T-helper 17 cell (primary cell): ENCODE measurements at places on chromosomes 13 and 19.

- DNase-seq: no peak
Observed at GRCh38 chr19:12156223-12157058, at the start of gene ZNF625. ZNF625 (minus strand) TSS chr19:12156734; CDS start chr19:12156558, 176 bp downstream.

- no peak for DNase-seq
Observed at GRCh38 chr19:44948763-44949374, 3.0 kb downstream of the APOC2 start.

- DNase-seq: no peak
Observed at GRCh38 chr19:18895824-18896341, at the start of gene CERS1. CERS1 (minus strand) TSS chr19:18896158; CDS start chr19:18896072, 86 bp downstream.

- DNase-seq: no peak
Observed at GRCh38 chr13:48976576-48977285, 1.0 kb downstream of the FNDC3A start.

- DNase-seq: peak; percentile 64
Observed at GRCh38 chr19:8396563-8397203, 6.5 kb downstream of the RAB11B start.

DNA sequence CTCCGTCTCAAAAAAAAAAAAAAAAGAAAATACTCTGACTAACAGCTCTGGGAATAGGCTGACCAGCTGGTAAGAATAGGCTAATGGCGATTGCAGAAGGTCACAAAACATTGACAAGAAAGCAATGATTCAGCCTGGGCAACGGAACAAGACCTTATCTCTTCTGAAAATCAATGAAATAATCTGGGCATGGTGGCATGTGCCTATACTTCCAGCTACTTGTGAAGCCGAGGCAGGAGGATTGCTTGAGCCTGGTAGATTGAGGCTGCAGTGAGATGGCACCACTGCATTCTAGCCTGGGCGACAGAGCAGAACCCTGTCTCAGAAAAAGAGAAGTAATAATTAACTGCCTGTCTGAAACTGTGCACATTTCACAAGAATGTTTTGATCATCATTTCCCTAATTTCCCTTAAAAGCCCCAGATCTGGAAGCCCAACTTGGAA is 18.8 kb upstream of the MTRF1 start:
- no peak for DNase-seq

DNA sequence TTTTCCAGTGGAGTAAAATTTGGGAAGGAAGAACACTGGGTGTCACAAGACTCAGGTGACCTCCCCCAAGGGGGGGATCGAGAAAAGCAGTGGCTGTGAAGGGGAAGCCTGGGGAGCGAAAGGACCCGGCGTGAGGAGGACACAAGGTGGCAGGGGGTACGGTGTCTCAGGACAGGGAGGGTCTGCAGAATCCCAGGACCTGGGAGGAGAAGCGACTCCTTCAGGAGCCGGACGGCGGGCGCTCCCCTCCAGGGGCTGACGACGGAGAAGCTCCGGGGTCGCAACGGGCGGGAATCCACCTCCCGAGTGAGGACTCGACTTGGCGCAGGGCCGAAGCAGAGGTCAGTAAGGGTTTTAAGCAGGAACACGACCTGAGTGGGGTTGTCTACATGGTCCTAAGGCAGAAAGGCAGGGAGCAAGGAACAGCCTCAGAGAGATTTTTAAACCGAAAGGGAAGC is 529 bp downstream of the ZNF836 start:
- no peak for DNase-seq

DNA sequence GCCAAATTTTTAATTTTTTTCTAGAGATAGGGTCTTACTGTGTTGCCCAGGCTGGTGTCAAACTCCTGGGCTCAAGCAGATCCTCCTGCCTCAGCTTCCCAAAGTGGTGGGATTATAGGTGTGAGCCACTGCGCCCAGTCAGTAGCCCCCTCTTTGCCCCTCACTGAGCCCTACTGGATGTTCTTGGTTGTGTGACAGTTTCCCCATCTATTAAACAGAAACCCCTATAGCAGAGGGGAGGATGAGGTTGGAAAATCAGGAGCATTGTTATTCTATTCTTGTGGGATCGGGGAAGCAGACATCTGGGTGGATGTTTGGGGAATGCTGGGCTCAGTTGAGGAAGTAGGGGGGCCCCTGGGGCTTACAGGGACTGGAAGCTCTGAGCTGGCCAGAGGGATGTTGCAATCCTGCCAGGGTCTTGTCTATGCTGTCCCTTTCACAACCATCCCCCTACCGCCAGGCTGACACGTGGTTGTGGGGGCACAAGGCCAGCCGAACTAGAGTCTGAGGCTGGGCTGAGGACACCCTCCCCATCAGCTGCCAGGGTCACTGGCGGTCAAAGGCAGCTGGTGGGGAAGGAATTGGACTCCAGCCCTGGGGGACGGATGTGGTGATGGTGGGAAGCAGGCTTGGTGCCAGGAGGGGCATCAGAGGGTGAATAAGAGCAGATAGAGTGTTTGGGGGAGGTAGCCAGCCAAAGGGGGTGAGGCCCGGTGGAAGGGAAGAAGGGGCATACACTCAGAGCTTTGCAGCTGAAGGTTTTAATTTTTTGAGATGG is 10.9 kb downstream of the APOC1 start:
- DNase-seq: no peak

DNA sequence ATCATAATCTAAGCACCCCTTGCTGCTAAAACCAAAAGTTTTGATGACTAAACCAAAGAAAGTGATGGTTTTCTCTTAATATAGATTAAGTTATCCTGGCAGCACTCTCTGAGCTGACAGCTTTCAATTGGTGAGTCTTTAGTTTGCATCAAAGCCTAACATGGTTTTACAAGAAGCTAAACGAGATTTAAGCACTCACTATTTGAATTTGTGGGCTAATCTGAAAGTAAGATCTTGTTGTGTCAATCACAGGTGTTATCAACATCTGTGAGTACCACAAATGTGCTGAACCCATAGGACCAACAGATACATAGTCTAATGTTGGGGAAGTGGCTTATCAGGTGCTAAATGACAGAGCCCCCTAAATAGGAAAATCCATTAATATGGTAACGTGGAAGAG is 223.9 kb downstream of the LHFPL6 start:
- no peak for DNase-seq

DNA sequence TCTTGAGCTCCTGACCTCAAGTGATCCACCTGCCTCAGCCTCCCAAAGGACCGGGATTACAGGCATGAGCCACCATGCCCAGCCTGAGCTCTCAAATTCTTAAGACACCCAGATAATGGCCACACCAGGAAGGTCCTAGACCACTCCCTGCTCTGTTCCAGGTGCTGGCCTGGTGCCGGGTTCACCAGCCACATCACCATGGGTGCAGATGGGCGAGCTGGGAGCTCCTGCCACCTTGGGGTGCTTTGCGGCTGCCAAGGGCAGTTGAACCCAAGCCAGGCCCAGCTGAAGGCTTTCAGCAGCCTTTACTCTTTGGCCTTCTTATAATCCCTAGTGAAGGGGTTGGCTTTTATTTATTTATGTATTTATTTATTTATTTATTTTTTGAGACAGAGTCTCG is 4.9 kb downstream of the HPN start:
- DNase-seq: no peak

DNA sequence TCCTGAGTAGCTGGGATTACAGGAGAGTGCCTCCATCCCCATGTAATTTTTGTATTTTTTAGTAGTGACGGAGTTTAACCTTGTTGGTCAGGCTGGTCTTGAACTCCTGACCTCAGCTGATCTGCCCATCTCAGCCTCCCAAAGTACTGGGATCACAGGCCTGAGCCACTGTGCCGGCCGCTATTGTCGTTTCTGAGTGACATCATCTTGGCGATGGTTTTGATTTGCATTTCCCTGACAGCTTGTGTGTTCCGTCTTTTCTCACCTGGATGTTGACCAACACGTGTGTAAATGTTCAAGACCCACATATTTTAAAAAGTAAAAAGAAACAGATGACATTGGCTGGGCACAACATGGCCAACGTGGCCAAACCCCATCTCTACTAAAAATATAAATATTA is 12.8 kb upstream of the MKNK2 start:
- no peak for DNase-seq

- DNase-seq: no peak
Observed at GRCh38 chr13:44388427-44389059, 14.9 kb downstream of the SERP2 start.

- no peak for DNase-seq
Observed at GRCh38 chr19:33520844-33521479, 629 bp downstream of the PEPD start.

DNA sequence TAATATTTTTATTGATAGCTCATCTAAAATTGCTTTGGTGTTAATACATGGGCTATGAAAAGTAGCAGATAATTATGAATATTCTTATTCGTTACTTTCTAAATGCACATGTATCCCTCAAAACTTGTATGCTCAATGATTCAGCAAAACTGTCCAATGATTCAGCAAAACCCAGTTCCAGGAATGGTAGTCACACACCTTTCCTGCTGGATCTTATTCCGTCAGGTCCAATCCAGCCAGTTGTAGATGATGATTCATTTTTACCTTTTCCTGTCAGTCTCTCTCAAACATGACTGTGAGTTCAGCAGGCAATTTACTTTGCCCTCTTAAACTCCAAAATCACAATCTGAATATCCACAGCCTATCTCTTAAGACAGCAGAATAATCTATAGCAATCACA is 1082.6 kb downstream of the EFNB2 start:
- DNase-seq: no peak

DNA sequence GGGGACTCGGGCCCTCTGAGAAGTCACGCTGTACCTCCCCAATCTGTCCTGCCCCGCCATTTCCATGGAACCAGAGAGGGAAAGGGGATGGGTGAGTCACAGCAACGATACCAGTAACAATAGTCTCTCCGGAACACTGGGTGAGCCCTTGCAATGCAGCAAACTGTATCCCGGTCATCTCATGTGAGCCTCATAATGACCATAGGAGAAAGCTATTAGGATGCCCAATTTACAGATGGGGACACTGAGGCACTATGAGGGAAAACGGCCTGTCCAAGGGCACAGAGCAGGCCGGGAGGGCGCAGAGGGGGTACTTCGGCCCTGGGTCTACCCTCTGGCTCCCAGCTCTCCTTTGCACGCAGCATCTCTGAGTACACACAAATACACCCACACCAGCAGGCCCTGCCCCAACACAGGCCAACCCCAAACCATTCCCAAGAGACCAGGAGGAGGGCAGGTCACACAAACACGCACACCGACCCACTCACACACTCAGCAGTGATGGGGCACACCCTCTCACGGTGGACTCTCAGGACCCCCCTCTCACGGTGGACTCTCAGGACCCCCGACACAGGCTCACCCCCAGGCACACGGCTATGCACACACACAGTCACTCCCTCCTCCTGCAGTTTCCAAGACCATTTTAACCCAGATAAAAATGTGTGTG is 18.2 kb downstream of the LRRC4B start:
- no peak for DNase-seq

- DNase-seq: no peak
Observed at GRCh38 chr19:4199699-4200293, 17.3 kb downstream of the ANKRD24 start.

DNA sequence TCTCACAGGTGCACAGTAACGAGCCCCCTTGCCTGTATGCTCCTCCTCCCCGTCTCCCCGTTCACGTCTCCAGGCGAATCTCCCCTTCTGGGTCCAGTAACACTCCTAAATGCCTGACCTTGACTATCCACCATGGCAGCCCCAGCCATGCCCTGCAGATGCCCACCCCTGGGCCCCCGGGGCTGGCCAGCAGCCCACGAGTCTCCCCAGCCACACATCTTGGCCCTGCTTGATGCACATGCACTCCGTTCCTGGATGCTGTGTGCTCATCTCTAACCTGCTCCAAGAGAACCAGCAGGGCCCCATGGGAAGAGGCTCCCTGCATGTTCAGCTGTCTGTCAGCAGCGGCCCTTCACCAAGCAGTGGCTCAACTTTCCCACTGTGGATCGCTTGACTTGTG is 32.0 kb downstream of the HPN start:
- no peak for DNase-seq

GRCh38 chr13:20798027-20798426 is 24.3 kb upstream of the EEF1AKMT1 start:
- DNase-seq: no peak

GRCh38 chr13:30186634-30187415 is 120.5 kb downstream of the KATNAL1 start:
- DNase-seq: no peak

- DNase-seq: no peak
Observed at GRCh38 chr13:101393140-101393539, 23.2 kb downstream of the NALCN start.

DNA sequence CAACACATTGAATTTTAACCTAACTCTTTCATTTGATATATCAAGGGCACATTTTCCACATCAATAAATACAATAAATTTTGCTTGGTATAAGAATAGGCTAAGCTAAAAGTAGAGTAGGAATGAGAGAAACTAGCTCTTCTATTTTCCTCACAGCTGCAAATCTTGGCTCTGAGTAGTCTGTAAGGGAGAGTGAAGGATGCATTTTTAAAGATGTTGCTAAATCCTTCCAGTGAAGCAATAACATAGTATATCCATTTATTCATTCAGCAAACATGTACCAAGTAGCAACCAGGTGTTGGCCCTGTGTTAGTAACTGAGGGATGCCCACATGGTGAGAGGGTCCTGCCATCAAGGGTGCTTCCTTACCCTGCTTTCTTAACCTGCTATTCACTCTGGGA is 799.9 kb downstream of the PCDH9 start:
- no peak for DNase-seq

- no peak for DNase-seq
Observed at GRCh38 chr19:31316201-31316951, 32.9 kb downstream of the TSHZ3 start.

GRCh38 chr13:73401769-73402168 is 343.0 kb downstream of the KLF5 start:
- DNase-seq: no peak

DNA sequence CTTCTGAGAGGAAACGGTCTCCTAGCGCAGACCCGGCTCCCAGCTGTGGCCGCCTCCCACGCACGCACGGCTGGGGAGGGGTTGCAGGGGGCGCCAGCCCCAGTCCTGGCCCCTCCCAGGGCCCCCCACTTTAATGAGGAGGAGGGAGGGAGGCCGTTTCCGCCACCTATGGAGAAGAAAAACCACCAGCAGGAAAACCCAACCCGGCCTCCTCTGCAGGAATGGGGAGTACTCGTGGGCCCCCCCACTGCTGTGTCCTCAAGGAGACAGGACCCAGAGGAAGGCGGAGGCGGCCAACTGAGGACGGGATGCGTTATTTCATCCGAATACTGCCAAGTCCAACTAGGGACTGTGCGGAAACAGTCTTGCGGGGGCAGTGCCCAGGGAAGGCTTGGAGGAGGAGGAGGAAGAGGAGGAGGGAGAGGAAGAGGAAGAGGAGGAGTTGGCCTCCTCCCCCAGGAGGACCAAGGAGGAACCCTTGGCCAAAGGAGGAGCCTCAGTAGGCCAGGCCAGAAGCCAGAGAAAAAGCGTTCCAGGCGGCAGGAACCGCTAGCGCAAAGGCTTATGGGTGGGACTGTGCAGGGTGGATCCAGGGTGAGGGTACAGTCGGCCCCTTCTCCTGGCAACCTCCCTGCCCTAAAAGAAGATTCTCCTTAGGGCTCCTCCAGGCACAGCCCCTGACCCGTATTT is 3.9 kb upstream of the SSBP4 start:
- DNase-seq: no peak
